ENCODE measurements at places on chromosomes 16 and 17.

- DNase-seq, result no peak
Measured at GRCh38 chr16:50668368-50669008, 12.6 kb downstream of the SNX20 start.

GRCh38 chr16:11262915-11263314, 6.2 kb downstream of the TNP2 start:
- no peak for DNase-seq

DNA sequence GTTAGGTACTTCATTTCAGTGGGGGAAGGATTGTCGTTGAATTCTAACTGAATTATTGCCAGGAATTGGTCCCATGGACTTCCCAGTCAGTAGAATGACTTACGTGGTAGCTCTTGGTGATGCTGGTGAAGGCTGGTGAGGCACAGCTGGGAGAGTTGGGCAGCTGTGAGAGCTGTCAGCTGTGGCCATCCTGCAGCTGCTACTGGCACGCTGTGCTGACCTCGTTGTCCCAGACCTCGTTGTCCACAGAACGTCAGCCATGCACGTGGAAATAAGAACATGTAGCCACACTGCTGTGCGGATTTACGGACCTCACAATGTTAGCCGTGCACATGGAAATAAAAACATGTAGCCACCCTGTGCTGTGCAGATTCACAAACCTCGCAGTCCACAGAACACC, 102.3 kb downstream of the NPIPB11 start:
- no peak for DNase-seq

DNA sequence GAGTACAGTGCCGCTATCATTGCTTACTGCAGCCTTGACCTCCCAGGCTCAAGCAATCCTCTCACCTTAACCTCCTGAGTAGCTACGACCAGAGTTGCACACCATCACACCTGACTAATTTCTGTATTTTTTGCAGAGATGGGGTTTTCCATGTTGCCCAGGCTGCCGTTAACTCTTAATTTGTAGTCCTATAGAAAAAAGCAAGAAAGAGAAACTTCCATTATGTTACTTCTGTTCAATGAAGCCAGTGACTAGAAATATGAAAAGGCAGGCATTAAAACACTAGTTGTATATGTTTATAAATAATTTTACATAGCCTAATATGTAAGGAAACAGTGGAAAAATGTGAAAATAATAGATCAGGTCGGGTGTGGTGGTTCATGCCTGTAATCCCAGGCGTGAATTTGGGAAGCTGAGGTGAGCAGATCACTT, 9.7 kb downstream of the RAD51C start:
- no peak for DNase-seq

GRCh38 chr17:78010759-78011158, 52.3 kb downstream of the TNRC6C start:
- no peak for DNase-seq

- DNase-seq, result no peak
Measured at GRCh38 chr17:42535155-42536047, 640 bp upstream of the NAGLU start.
